Fibroblast of skin of left quadriceps (primary cell): ENCODE measurements at places on chromosomes 3 and 15.

DNA sequence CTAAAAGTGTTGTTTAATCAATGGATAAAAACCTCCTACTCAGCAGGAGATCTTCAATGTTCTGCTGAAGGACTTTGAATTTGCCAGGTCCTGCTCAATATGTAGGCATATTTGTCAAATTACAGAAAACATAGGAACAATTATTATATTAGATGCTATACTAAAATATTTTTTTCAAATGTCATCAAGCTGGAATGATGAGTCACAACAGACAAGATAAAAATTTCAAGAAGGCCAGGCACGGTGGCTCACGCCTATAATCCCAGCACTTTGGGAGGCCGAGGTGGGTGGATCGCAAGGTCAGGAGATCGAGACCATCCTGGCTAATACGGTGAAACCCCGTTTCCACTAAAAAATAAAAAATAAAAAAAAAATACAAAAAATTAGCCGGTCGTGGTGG, 68.0 kb downstream of the AQP9 start:
- DNase-seq = no peak

- no peak for DNase-seq
Observed at GRCh38 chr3:10017636-10018292, 8.5 kb upstream of the FANCD2 start.

- DNase-seq = no peak
Observed at GRCh38 chr3:39601241-39601640, 133.8 kb downstream of the MOBP start.

DNA sequence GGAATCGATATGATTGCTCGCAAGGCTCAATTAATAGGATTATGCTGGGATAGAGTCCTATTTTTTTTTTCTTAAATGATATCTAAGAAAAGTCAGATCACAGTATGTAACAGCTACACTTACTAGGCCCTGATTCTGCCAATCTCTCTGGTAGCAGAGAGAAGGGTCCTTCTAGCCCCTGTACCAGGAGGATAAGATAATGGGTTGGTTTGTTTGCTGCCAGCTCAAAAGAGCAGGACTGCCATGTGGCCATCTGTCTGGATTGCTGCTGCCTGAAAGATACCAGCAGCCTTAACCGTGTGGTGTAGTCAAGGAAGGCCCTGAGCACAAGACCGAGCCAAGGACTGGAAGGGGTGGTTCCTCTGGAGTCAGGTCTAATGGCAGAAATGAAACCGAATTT, 236.4 kb downstream of the KLF13 start:
- DNase-seq = no peak

DNA sequence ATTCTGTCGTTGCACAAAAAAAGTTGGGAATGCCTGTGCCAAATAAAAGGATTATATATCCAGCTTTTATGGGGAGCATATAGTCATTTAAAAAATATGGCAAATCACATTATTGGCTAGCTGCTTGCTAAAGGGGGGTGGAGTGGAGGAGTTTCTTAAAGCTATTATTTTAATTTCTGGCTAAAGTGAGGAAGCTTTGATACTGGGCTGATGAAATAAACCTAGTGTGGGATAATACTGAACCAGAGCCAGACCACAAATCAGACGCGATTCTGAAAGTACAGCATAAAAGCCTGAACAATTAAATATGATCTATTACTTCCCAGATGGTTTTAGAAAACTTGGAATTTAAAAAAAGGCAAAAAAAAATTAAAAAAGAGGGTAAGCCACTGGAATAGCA, 14.4 kb downstream of the POLR2M start:
- peak; percentile 78 for DNase-seq

DNA sequence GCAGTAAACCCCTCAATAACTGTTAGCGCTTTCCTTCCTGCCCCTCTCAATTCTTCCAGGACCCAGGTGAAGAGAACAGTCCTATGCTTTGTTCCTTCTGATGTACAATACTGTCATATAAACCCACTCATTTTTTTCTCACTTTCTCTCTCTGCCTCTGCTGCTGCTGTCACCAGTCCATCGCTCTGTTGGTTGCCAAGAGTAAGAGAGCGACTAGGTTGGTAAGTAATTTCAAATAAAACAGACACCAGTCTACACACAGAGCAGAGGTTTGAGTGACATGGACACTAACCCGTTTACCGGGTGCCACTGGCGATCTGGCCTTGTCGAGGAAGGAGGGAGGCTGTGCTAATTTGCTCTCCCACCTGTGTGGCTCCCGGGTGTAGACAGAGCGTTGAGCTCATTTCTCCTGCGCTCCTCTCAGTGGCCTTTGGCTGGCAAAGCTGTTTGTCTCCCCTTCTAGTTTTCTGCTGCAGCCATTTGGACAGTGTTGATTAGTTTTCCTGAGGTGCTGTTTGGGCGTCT, 215.4 kb downstream of the THSD4 start:
- DNase-seq = no peak

- no peak for DNase-seq
Observed at GRCh38 chr3:134927599-134927998, 132.5 kb downstream of the EPHB1 start.

GRCh38 chr3:197516517-197516889, 39.3 kb downstream of the BDH1 start:
- DNase-seq = peak; percentile 76

DNA sequence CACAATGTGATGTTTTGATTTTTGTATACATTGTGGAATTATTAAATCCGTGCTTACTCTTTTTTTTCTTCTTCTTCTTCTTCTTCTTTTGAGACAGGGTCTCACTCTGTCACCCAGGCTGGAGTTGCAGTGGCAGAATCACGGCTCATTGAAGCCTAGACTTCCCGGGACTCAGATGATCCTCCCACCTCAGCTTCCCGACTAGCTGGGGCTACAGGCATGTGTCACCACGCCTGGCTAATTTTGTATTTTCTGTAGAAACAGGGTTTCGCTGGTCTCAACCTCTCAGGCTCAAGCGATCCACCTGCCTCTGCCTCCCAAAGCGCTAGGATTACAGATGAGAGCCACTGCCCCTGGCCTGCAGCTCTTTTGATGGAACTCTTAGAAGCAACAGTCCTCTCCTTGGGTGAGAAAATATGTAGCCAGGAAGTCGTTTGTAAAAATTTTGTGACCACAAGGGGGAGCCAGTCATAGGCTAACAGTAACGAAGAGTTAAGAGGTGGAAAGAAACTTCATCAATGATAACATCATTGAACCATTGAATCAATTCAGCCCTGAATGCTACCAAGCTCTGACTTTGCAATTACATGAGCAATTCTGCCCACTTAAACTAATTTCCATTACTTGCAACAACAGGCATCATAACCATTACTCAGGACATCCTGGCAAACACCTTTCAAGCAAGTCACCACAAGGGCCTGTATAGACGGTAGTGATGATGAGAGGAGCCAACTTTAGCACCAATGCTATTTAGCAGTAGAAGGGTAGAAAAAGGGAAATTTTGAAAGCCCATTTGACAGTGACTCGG, 16.7 kb upstream of the CMTM7 start:
- peak; percentile 44 for DNase-seq

- no peak for DNase-seq
Observed at GRCh38 chr15:40762919-40763800, 708 bp upstream of the GCHFR start.

GRCh38 chr3:14244521-14245247, 66.1 kb downstream of the LSM3 start:
- no peak for DNase-seq

- DNase-seq = no peak
Observed at GRCh38 chr3:335240-335639, 138.7 kb downstream of the CHL1 start.

GRCh38 chr15:94610485-94610884, 379.1 kb downstream of the MCTP2 start:
- DNase-seq = no peak

DNA sequence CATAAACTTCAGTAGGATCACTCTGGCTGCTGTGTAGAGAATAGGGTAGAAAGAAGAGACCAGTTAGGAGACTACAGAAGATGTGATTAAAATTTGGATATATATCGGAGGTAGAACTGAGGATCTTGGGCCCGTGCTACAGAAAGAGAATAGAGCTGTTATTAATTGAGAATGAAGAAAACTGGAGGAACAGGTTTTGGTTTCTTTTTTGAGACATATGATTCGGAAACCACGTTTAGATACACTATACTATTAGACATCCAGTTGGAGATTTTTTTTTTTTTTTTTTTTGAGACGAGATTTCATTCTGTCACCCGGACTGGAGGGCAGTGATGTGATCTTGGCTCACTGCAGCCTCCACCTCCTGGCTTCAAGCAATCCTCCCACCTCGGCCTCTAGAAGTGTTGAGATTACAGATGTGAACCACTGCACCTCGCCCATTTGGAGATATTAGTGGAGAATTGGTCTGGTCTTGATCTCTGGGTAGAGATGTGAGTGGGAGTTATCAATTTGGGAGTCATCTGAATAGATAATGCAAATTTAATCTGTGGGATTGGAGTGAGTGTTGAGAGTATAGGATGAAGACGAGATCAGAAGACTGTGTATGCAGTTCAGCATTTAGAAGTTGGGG, 50.9 kb downstream of the TCF12 start:
- DNase-seq = no peak

- DNase-seq = peak; percentile 37
Observed at GRCh38 chr3:141485641-141486495, 959 bp upstream of the RASA2 start.

DNA sequence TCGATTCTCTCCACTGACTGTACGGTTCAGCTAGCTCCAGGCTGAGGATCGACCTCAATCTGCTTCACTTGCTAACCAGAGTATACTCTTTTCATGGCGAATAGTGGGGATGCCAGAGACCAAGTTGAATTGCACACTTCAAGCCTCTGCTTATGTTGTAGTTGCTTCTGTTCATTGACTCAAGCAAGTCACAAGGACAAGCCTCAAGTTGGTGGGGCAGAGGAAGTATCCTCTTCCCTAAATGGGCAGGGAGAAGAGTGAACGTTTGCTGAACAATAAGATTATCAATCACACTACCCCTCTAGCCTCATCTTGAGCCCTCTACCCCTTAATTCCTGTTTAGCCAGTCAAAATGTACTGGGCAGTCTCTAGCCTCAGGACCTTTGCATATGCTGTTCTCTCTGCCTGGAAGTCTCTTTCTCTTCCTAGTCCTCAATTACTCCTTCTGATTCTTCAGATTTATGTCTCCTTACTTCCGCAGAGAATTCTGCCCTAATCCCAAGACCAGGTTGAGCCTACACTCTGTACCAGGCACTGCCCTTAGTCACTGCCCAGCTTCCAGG, 390.4 kb upstream of the PROK2 start:
- no peak for DNase-seq

DNA sequence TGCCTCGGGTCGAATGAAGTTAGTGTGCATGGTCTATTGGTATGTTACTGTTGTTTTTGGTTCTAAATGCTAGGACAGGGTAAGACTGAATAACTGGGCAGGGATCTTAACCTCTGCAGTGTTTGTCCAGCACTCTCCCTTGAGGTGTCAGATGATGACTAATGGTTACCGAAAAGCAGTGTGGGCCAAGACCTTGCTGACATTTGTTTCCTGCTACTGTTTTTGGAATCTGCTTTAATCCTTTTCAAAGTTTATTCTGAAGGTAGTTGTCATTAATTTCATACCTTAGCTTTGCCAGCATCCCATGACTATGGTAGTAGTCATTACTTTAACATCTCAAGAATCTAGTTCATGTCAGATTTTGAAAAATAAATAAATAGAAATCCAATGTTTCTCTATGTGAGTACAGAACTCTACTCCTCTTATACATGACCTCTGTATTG, 117.0 kb downstream of the P3H2 start:
- peak; percentile 36 for DNase-seq

GRCh38 chr3:69282181-69282580, 103.7 kb downstream of the FRMD4B start:
- DNase-seq = no peak

DNA sequence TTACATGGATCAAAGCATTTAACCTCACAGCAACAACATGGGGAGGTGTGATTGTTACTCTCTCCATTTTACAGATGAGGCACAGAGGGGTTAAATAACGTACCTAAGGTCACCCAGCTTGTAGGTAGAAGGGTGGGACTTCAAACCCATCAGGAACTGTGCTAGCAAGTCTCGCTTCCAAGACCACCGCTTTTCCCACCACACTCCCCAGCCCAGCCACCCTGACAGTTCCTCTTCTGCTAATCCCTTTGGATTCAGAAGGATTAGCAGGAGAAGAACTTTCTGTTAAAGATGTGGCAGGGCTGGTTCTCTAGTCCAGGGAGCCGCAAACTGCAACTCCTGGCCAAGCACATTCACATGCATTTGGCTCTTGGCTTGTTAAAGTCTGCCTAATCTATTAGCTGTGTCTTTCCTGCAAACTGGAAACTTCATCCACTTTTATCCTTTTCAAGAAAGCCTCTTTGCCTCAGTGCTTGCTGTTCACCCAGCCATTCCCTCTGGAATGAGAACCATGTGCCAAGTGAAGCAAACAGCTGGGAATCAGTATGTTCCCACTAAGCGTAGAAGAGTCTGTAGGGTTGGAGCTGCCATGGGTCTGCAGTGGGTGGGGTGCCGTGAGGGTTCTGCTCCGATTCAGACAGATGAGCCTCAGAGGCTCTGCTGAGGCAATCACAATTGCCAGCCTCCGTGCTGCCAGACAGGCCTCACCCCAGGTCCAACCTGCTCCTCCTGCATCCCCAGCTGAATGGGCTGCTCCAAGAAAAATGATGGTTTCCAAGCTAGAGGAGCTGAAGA, 44.6 kb downstream of the POMGNT2 start:
- DNase-seq = no peak

DNA sequence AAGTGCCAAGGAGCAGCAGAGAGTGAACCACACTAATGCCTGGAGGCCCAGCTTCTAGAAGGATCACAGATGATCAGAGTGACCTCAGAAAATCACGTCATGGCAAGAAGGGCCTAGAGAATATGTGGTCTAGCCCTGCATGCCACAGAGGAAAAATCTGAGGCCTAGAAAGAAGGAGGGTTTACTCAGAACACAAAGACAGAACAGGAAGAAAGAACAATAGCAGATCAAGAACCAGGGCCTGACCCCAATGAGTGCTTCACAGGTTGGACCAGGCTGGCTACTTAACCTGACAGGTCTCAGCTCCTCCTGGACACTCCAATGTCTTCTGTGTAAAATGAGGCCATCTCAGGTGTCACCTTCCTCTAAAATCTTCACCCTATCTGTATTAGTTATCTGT, 14.2 kb downstream of the RAB6B start:
- DNase-seq = no peak

DNA sequence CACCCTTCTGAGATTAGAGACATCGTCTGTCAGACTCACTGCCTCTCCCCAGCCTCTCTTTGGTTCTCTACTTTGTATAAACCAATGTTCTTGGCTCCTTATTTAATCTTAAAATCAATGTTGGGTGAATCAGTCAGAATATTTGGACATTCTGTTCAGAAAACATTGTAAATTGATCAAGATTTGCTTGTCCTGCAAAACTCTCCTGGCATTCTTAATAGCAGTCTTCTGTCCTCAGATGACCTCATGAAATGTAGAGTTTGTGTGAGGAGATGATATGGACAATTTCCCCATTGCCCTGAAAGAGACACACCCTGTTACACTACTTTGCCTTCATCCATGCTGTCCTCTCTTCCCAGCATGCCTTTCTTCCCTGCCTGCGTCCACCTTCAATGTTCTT, 33.6 kb downstream of the CD200R1L start:
- DNase-seq = no peak

GRCh38 chr3:185912512-185912911, 25.3 kb downstream of the TRA2B start:
- no peak for DNase-seq
